PC-9 (cell line): ENCODE measurements at places on chromosomes 6 and 20. TPM values are rescaled to one million over a fixed set of nuclear protein-coding genes. Genes with fewer than 3 reads are reported as not detected.

The LINC00237 gene
- not detected in 2 replicates for total RNA-seq

The TMEM217 gene
- 4.9 and 5.3 TPM in 2 replicates for total RNA-seq

The SIRPB1 gene
- 4.1 and 7.6 TPM in 2 replicates for total RNA-seq

The PSMB9 gene
- total RNA-seq, result 37.6 and 48.4 TPM in 2 replicates
